ENCODE measurements at places on chromosomes 5 and 9. TPM values are rescaled to one million over a fixed set of nuclear protein-coding genes. Genes with fewer than 3 reads are reported as not detected.

Gene LECT2
- total RNA-seq, result not detected

Gene GRM6
- under 0.01 TPM for total RNA-seq

Gene MTMR12
- total RNA-seq, result 19.8 TPM

Gene BARHL1
- total RNA-seq, result not detected

Measured in hair follicle dermal papilla cell (primary cell).